Naive B cell (primary cell): ENCODE measurements at places on chromosomes 13 and 19. TPM values are rescaled to one million over a fixed set of nuclear protein-coding genes. Genes with fewer than 3 reads are reported as not detected.

GRCh38 chr19:46381756-46382345 is 31.5 kb downstream of the CCDC8 start:
- H3K27me3 ChIP-seq: no peaks in the 10 kb centered on the region
- peaks cover 13% of the 10 kb centered on the region for H3K4me1 ChIP-seq
- H3K4me3 ChIP-seq: no peak overlapping the region
- peaks cover 38% of the 10 kb centered on the region for H3K36me3 ChIP-seq
- H3K27ac ChIP-seq: no peak overlapping the region

DNA sequence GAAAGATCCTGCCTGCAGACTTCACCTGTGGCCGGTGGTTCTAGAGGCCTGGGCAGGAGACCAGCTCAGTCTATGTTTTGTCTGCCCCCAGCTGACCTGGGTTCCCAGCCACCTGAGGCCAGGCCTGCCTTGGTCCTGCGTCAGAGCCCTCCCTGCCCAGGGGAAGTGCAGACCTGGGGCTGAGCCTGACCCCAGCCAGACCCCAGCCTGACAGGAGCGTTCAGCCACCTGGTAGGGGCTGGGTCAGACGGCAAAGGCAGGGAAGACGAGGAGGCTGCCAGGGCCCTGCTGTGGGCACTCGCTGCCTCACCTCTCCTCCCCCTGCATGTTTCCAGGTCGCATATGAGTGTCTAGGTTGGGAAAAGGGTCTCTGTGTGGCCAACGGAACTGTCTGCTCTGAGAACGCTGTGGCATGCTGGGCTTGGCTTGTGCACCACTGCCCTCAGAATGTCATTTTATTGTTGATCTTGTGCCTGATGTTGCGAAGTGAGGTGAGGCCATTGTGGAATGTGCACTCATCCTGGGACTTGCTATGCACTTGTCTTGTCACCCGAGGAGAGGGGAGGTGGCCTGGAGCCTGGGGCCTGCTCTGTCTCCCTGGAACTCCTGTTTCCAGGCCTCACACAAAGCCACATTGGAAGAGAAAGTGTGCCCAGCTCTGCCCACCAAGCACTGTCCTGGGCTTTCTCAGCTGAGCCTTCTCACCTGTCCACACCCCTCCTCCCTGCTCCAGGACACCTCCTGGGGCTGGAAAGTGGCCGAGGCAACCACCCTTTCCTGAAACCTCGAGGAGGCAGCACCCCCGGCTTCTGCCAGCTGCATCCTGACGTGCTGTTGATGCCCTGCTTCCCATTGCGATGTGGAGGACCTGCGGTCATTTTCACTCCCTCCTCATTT is 15.2 kb upstream of the MCF2L start:
- DNase-seq: no peak
- H3K36me3 ChIP-seq: no peaks in the 10 kb centered on the region
- H3K4me1 ChIP-seq: peaks cover 2% of the 10 kb centered on the region
- H3K4me3 ChIP-seq: no peak overlapping the region
- H3K27ac ChIP-seq: no peak overlapping the region

- no peak overlapping the region for H3K27ac ChIP-seq
- peaks cover 23% of the 10 kb centered on the region for H3K4me1 ChIP-seq
- peaks cover 6% of the 10 kb centered on the region for H3K27me3 ChIP-seq
- DNase-seq: no peak
- no peak overlapping the region for H3K4me3 ChIP-seq
These were observed 35.0 kb upstream of the ALOX5AP start for GRCh38 chr13:30700364-30700763.

GRCh38 chr13:30107521-30108136 is 199.7 kb downstream of the KATNAL1 start:
- peaks cover 5% of the 10 kb centered on the region for H3K4me1 ChIP-seq
- no peaks in the 10 kb centered on the region for H3K36me3 ChIP-seq
- DNase-seq: no peak
- peaks cover under 1% of the 10 kb centered on the region for H3K27me3 ChIP-seq
- no peak overlapping the region for H3K27ac ChIP-seq
- H3K4me3 ChIP-seq: no peak overlapping the region

GRCh38 chr19:13003081-13003480 is 7.8 kb downstream of the NFIX start:
- no peaks in the 10 kb centered on the region for H3K4me1 ChIP-seq
- no peaks in the 10 kb centered on the region for H3K36me3 ChIP-seq
- H3K27ac ChIP-seq: no peak overlapping the region

- H3K4me3 ChIP-seq: peak overlapping the region; percentile 78
- H3K36me3 ChIP-seq: no peaks in the 10 kb centered on the region
These were observed 5.7 kb upstream of the MRPS31 start for GRCh38 chr13:40776681-40777165.

- DNase-seq: no peak
- H3K4me1 ChIP-seq: peaks cover 4% of the 10 kb centered on the region
- H3K4me3 ChIP-seq: no peak overlapping the region
- H3K27ac ChIP-seq: no peak overlapping the region
- H3K27me3 ChIP-seq: no peaks in the 10 kb centered on the region
These were observed 160.9 kb downstream of the PCDH9 start for GRCh38 chr13:67069117-67069767.

DNA sequence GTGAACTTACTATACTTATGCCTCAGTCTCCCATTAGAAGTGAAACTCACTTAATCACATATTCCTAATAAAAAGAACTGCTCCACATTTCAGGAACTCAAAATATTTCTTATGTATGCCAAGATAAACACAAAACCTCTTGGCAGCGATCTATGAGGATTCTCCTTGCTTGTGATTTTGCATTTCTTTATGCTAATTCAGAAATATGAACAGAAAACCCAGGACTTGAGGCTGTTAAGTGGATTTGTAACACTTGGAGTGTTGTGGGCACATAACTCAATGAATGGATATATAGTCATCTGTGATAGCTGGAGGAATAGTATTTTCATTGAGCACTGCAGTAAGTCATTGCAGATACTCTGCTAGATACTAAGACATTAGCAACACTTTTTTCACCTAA is 5.6 kb upstream of the KATNAL1 start:
- no peak for DNase-seq
- H3K4me1 ChIP-seq: peaks cover 28% of the 10 kb centered on the region
- H3K36me3 ChIP-seq: no peaks in the 10 kb centered on the region
- no peak overlapping the region for H3K27ac ChIP-seq
- no peak overlapping the region for H3K4me3 ChIP-seq

DNA sequence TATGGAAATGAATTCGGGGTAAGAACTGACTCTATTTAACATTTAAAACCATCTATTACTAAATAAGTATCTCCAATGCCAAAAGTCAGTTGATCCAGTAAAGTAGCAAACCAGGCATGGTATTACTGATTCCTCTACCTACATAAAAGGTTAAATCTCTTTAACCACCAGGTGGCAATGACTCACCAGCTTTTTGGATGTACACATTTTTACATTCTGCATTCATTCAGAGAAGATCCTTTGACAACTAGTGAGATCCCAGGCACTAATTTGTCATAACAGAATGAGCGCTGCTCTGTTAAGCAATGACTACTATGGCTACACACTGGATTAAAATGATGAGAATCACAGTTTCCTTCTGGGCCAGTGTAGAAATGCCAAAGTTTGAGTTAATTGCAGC is 329.8 kb upstream of the GPC6 start:
- H3K4me3 ChIP-seq: no peak overlapping the region
- H3K27ac ChIP-seq: no peak overlapping the region
- no peaks in the 10 kb centered on the region for H3K36me3 ChIP-seq
- H3K27me3 ChIP-seq: no peaks in the 10 kb centered on the region

GRCh38 chr13:66513728-66514127 is 716.4 kb downstream of the PCDH9 start:
- H3K27ac ChIP-seq: no peak overlapping the region
- H3K4me3 ChIP-seq: no peak overlapping the region
- H3K4me1 ChIP-seq: peaks cover 7% of the 10 kb centered on the region
- H3K36me3 ChIP-seq: no peaks in the 10 kb centered on the region
- no peak for DNase-seq

DNA sequence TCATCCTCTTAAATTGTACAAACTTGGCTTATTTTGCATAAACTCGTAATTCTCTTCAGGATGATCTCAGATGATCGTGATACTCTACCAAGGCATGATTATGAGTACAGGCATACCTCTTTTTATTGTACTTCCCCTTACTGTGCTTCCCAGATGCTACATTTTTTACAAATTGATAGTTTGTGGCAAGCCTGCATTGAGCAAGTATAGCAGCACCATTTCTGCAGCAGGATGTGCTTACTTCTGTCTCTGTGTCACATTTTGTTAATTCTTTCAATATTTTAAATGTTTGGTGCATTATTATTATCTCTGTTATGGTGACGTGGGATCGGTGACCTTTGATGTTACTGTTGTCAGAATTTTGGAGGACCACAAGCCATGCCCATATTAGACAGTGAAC is 752.3 kb downstream of the PCDH9 start:
- H3K4me1 ChIP-seq: no peaks in the 10 kb centered on the region
- DNase-seq: no peak
- H3K27me3 ChIP-seq: no peaks in the 10 kb centered on the region
- no peak overlapping the region for H3K4me3 ChIP-seq

- H3K27ac ChIP-seq: peak overlapping the region; percentile 92
- H3K27me3 ChIP-seq: no peaks in the 10 kb centered on the region
- no peak for DNase-seq
- no peaks in the 10 kb centered on the region for H3K36me3 ChIP-seq
- peak overlapping the region; percentile 97 for H3K4me3 ChIP-seq
These were observed 1.1 kb upstream of the NR2F6 start for GRCh38 chr19:17246681-17247425.

GRCh38 chr19:18191640-18192062 is 1.4 kb upstream of the MPV17L2 start:
- H3K36me3 ChIP-seq: no peaks in the 10 kb centered on the region
- DNase-seq: no peak
- H3K4me3 ChIP-seq: peak overlapping the region; percentile 94
- H3K27ac ChIP-seq: peak overlapping the region; percentile 99
- H3K27me3 ChIP-seq: no peaks in the 10 kb centered on the region
- peaks cover 25% of the 10 kb centered on the region for H3K4me1 ChIP-seq

- no peak overlapping the region for H3K4me3 ChIP-seq
- peaks cover 6% of the 10 kb centered on the region for H3K27me3 ChIP-seq
- H3K4me1 ChIP-seq: no peaks in the 10 kb centered on the region
These were observed 505.1 kb downstream of the IRS2 start for GRCh38 chr13:109281017-109281902.

DNA sequence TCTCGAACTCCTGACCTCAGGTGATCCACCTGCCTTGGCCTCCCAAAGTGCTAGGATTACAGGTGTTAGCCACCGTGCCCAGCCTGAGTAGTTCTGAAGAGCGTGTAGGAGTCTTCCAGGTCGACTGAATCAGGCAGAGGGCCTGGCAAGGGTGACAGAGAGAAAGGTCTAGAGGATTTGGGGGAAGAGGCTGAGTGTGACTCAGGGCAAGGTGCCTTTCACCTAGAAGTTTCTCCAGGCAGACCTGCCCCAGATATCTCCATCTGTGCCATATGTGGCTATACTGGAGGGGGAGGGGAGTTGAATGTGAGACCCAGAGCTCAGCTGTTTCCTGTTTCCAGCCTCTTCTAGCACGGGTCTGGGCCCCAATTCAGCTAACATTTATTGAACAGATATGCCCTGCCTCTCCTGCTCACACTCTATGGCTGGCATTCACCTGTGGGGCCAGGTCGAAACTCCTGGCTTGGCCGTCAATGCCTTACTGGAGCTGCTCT is 1.3 kb downstream of the CCDC159 start:
- peak overlapping the region; percentile 96 for H3K4me3 ChIP-seq
- peaks cover 8% of the 10 kb centered on the region for H3K36me3 ChIP-seq
- H3K27me3 ChIP-seq: no peaks in the 10 kb centered on the region
- DNase-seq: no peak
- H3K4me1 ChIP-seq: peaks cover 38% of the 10 kb centered on the region

KLF1 gene
- not detected for polyA plus RNA-seq

C2CD4C gene
- polyA plus RNA-seq: not detected

VAV1 gene
- 34.0 TPM for polyA plus RNA-seq
